ENCODE measurements at places on chromosomes 4 and X.

GRCh38 chrX:119218198-119218597, 17.9 kb upstream of the PGRMC1 start:
- no peak for DNase-seq

DNA sequence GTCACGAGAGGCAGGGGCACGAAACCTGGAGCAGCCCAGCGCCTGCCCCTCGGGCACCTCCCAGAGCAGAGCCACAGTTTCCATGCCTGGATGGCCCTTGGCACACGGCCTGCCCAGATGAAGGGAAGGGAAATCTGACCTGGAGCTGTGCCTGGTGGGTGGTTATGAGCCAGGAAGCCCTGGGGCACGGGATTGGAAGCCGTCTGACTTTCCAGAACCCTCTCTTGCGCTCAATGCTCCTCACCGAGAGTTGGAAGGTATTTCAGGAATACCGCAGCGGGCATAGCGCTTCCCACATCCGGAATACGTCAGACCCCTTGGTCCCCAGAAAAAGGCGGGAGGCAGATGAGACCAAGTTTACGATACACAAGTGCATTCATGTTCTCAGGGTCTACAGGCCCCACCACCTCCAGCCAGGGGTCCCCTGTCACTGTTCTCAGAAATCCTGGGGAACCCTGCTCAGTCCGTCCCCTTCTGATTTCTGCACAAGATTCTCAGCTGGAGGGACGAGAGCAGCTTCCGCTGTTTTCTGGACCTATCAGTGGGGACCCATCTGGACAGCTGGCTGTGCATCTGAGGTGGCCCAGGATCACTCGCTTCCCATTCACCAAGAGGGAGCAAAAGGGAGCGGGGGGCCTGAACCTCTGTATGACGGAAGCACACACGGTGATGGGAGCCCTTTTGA, 172.9 kb downstream of the AFAP1 start:
- DNase-seq: no peak

DNA sequence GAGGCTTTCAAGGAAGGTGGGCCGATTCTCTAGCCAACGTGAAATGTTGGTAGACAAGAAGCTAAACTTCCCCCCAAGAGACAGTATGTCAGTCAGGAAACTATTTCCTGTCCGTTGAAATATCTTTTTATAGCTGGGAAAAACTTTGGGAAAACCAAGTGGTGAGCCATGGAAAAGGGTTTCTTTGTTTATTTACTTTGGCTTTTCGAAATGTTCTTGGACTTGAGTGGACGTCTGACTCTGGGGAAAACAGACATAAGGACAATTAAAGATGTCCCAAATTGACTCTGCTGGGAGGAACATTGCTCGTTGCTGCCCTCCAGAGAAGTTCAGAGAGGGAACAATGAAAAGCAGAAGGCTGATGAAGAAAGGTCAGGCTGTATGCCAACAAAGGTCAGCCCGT, 295.4 kb downstream of the RAPGEF2 start:
- DNase-seq: no peak

DNA sequence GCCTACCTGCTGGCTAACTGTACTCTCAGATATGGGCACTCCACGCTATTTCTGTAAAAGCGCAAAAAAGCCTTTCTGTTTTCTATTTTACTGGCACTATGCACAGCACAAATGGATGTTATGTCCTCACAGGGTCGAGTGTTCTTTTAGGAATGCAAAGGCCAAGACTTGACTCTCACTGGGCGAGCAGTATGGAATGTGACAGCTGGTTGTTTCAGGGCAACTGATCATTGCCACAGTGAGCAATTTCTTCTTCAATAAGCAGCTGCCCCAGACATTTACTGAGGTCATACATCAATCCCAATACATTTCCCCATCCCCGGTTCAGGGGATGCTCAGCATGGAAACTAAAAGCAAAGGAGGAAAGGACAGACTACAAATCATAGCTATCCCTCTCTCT, 58.2 kb downstream of the PDE5A start:
- DNase-seq: no peak

DNA sequence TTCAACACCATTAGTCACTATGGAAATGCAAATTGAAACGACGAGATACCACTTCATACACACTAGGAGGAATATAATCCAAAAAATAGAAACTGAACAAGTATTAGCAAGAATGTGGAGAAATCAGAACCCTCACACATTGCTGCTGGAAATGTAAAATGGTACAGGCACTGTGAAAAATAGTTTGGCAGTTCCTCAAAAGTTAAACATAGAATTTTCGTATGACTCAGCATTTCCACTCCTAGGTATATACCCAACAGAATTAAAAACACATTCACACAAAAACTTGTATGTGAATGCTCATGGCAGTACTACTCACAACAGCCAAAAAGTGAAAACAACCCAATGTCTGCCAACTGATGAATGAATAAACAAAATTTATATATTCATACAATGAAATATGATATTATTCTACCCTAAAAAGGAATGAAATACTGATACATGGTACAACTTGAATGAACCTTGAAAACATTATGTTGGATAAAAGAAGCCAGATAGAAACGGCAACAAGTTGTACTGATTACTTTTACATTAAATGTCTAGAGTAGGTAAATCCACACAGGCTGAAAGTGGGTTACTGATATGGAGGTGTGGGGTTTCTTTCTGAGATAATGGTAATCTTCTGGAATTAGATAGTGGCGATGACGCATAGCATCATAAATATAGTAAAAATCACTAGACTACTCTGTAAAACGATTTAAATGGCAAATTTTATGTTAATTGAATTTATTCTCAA, 22.3 kb downstream of the TEC start:
- no peak for DNase-seq

DNA sequence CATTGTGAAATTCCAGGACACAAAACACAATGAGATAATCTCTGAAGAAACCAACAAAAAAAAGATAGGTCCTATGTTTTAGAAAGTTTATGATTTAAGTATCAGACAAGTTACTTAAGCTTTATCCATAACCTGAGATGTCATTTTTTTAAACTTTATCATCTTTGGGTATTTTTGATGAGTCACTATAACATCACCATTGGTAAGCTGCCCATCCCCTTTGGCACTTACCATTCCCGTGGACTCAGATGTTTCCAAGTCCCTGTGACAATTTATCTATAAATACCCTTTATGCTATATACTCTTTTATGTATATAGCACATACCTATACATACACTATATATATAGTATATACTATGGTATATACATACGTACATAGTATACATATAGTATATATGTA, 198.9 kb upstream of the GEMIN8 start:
- no peak for DNase-seq

DNA sequence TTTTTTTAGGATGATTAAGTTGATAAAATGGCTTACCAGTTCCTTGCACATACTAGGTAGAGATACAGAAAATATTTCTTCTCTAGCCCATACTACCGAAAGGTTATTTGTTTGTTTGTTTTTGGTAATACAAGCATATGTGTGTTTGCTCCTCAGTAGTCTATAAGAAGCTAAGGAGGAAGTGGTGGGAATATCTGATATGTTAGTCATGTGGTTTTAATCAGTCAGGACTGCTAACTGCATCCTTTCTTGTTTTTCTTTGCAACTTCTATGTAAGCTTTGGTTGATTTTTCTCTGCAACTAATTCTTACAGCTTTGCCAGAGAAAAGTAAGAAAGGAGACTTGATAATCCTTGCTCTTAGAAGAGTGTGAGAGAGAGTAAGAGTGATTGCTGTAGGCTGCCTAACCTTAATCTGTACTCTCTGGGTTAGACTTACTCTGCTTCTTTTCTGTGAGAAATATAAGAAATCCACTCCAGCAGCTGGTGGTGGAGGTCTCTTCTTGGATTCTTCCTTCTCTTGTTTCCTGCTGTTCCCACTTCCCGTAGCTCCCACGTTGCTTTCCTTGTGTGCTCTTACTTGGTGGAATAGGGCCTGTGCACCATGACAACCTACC, 28.3 kb downstream of the SEPTIN11 start:
- no peak for DNase-seq

DNA sequence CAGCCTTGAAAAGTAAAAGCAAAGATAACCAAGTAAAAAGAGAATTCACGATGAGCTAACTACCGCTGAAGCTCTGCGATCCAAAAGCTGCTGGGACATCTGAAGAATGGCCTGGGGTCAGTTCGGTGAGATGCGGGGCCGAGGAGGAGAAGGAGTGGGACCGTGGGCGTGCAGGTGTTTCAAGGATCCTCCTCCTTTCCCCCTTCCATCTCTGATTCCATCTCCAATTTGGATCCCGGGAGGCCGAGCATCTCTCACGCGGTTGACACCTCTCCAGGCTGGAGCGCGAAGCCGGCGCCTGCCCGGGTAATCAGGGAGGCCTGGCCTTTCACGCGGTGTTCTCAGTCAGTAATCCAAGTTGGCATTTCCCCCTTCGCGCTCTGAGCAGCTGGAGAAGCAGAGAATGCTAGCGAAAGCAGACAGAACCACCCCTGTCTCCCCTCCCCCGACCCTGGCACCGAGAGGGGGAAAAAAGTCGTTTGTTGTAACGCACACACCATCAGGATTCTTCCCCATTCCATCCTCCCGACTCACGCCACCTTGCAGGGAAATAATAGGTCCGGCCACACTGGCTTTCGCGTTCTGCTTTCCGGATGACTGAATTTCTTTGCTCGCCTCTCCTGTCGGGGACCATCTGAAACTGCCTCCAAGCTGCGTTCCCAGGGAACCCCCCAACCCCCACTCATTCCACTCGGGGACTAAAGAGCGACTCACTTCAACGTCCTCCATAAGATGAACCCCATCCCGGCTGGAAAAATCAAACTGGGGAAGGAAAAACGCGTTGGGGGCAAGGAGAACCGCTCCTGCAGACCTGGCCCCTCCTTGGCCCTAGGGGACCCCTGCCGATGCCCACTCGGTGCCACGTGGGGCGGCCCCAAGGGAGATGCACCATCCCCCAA, 6.5 kb downstream of the NEUROG2 start:
- no peak for DNase-seq

GRCh38 chr4:54992266-54992665, 133.1 kb downstream of the KDR start:
- DNase-seq: no peak

DNA sequence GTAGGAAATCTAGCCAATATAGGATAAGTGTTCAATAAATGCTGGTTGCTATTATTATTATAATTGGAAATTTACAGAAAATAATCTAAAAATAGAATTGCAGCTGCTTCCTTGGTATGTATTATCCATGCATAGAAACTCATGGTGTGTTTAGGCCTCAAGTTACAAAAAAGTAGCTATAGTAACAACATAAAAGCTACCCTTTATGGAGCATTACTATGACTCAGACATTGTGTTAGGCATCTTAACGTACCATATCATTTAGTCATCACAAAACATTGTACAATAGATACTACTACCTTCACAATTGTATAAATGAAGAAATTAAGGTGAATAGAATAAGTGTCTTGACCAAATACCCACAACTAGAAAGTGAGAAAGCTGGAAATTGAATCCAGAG, 126.9 kb upstream of the NRK start:
- DNase-seq: no peak

DNA sequence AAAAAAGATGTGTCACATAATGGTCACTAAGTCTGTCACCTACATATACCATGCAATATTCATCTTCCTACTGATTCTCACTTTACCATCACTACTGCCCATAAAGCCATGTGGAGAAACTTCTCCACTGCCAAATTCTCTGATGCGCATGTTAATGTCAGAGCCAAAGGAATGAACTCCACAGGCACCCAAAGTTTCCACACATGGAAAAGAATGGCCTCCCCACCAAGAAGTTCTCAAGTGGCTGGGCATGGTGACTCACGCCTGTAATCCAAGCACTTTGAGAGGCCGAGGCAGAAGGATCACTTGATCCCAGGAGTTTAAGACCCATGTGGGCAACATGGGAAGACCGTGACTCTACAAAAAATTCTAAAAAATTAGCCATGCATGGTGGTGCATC, 43.8 kb upstream of the UGDH start:
- no peak for DNase-seq

GRCh38 chr4:103026868-103027267, 7.4 kb upstream of the SLC9B1 start:
- DNase-seq: no peak

GRCh38 chr4:74109116-74109869, 10.3 kb upstream of the CXCL2 start:
- no peak for DNase-seq

GRCh38 chr4:34733185-34733941, 1511.0 kb downstream of the ARAP2 start:
- DNase-seq: no peak

DNA sequence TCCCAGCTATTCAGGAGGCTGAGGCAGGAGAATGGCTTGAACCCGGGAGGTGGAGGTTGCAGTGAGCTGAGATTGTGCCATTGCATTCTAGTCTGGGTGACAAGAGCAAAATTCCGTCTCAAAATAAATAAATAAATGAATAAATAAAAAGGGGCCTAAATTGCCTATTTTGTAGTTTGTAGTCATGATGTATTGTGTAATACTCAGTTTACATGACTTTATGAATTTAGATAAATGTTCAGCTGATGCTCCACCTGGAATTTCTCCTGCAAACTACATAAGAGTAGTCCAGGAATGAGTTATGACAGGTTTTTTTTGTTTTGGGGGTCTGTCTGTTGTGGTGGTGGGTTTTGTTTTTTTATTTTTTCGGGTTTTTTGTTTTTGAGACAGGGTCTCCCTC, 31.1 kb downstream of the RBMX start:
- DNase-seq: no peak

DNA sequence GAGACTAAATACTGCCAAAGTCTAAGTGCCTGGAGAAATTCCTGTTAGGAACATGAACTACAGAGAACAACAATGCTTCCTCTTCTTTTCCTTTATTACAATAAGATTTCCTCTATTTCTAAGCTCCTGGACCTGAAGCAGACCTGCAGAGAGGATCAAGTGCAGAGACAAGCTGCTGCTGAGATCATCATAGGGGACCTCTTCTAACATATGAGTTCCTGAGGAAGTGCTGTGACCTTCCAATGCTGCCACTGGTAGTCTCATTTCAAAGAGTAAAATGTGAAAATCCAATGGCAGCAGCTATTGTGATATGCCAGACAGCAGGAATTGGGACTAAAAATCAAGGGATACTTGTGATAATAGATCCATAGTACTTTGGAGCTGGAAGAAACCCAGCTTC, 28.0 kb downstream of the CCNG2 start:
- no peak for DNase-seq

DNA sequence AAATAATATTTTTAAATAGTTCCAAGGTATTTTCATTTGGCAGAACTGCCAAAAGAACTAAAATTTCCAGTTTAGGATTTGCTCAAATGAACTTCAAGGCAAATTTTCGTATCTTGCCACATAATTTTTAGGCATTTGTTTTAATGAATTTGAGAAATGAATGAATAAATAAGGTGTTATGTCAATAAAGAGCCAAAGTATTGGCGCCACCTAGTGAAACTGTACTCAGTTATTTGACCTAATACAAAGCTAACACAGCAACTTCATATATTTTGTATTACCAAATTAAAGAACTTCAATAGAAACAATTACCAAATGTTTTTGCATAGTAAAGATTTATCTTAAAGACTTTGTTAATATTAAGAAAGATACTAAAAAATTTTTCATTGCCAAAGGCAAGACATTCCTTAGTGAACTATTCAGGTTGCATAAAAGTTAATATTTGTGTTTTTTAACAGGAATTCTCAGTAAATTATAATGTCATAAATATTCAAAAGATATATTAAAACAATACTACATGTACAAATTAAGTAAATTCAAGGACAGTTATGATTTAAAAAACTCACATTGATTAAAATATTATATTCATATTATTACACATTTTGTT, 50.3 kb downstream of the STPG2 start:
- no peak for DNase-seq

- DNase-seq: no peak
Measured at GRCh38 chrX:11100281-11101035, 10.7 kb upstream of the HCCS start.

GRCh38 chrX:150164971-150165600, 198.0 kb upstream of the MAMLD1 start:
- no peak for DNase-seq

Data from stimulated activated CD4-positive, alpha-beta T cell treated with anti-CD3 and anti-CD28 coated beads, TNF-alpha, amount 100 ng/mL, for 4 hours (primary cell).